Spinal cord (tissue), 10 donors: ENCODE measurements at places on chromosomes 2 and 18.

GRCh38 chr18:58451115-58451971 is 177.5 kb downstream of the ALPK2 start:
- H3K4me1 ChIP-seq: peaks cover 16% of the 10 kb centered on the region
- peaks cover 3% of the 10 kb centered on the region for H3K27me3 ChIP-seq
- H3K4me3 ChIP-seq: no peak overlapping the region
- no peak for DNase-seq
- no peak overlapping the region for H3K27ac ChIP-seq
- H3K36me3 ChIP-seq: no peaks in the 10 kb centered on the region

DNA sequence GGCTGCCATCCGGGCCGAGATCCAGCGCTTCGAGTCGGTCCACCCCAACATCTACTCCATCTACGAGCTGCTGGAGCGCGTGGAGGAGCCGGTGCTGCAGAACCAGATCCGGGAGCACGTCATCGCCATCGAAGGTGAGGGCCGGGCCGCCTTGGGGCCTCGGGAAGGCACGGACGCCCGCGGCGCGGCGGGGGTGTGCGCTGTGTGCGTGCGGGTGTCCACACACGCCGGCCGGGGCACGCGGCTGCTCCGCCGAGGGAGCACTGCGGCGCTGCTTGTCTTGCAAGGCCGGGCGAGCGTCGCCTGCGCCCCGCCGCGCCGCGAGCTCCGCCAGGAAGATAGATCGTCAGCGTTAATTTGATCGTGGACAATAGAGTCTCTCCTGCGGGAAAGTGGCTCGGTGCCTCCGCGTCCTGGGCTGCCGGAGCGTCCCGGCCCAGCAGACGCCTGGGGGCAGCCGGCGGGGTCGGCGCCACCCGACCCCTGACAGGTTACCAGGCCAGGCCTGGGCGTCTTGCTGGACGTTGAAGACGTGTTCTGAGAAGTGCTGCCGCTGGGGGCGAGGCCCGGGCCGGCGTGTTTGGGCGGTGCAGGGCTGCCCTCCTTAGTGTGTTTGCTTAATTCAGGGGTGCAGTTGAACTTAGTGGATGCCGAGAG is 1.0 kb downstream of the AGAP1 start:
- H3K27ac ChIP-seq: no peak overlapping the region
- H3K27me3 ChIP-seq: no peaks in the 10 kb centered on the region
- H3K4me1 ChIP-seq: peaks cover 53% of the 10 kb centered on the region

DNA sequence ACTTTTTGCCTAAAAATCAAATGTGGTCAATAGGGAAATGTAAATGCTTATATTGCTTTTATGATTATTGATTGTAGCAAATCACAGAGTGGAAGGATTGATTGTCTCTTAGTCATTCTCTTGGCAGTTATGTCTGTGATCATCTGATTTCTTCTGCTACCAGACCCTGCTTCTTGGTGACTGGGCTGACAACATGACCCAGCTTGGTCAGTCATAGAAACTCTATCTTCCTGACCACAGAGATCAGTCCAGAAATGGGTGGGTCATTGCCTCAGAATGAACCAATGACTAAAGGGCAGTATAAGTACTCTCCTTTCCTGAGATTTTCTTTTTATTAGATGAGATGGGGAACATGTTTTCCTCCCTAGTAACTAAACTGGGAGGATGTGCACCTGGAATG is 87.6 kb downstream of the MAIP1 start:
- no peaks in the 10 kb centered on the region for H3K4me1 ChIP-seq
- no peaks in the 10 kb centered on the region for H3K36me3 ChIP-seq
- H3K27ac ChIP-seq: no peak overlapping the region
- DNase-seq: no peak

DNA sequence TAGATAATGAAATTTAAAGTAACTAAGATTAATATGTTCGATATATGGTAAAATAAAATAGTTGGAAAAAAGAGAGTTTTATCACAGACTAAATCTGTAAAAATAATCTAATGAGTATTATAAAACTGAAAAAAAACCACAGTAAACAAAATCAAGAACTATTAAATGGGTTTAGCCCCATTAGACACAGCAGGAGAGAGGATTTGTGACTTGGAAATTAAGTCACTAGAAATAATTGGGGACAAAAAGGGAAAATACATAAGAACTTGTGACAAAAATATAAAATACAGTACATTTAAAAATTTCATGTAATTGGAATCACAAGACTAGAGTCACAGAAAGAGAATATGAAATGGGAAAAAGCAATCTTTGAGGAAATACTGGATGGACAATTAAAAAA is 1114.6 kb upstream of the KLHL29 start:
- H3K36me3 ChIP-seq: no peaks in the 10 kb centered on the region
- no peaks in the 10 kb centered on the region for H3K27me3 ChIP-seq
- H3K27ac ChIP-seq: no peak overlapping the region
- no peak overlapping the region for H3K4me3 ChIP-seq
- DNase-seq: no peak

- no peak overlapping the region for H3K27ac ChIP-seq
- H3K4me3 ChIP-seq: no peak overlapping the region
- H3K27me3 ChIP-seq: no peaks in the 10 kb centered on the region
- no peak for DNase-seq
- no peaks in the 10 kb centered on the region for H3K36me3 ChIP-seq
Observed at GRCh38 chr2:26811791-26812694, 26.2 kb downstream of the CENPA start.

DNA sequence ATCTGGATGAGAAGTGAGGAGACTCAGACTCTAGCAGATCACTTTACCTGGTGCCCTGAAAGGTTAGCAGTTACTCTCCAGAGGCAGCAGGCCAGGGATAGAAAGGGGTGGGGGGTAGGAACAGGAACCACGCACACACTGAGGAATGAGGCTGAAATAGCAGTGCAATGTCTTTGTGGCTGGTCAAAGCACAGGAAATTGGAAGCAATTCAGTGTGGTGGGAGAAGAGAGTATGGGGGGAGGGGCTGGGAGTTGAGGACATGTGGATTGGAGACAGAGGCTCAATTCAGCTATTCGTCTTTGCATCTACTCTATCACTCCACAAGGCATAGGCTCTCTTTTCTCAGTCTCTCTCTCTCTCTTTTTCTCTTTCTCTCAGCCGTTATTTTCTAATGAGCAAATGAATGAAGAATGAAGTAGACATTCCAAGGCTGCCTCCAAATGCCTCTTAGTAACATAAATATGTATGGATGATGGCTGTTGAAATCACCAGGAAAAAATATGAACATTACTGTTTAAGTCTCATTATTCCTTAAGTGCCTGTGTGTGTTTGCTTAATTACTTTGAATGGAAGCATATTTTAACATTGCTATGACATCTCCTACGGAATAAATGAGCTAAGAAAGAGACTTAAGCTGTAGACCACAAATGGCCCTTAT is 979.4 kb downstream of the TSN start:
- no peak overlapping the region for H3K4me3 ChIP-seq
- no peaks in the 10 kb centered on the region for H3K27me3 ChIP-seq
- peak overlapping the region; percentile 1 for H3K27ac ChIP-seq
- no peak for DNase-seq
